ENCODE measurements at places on chromosomes 5 and 9.

DNA sequence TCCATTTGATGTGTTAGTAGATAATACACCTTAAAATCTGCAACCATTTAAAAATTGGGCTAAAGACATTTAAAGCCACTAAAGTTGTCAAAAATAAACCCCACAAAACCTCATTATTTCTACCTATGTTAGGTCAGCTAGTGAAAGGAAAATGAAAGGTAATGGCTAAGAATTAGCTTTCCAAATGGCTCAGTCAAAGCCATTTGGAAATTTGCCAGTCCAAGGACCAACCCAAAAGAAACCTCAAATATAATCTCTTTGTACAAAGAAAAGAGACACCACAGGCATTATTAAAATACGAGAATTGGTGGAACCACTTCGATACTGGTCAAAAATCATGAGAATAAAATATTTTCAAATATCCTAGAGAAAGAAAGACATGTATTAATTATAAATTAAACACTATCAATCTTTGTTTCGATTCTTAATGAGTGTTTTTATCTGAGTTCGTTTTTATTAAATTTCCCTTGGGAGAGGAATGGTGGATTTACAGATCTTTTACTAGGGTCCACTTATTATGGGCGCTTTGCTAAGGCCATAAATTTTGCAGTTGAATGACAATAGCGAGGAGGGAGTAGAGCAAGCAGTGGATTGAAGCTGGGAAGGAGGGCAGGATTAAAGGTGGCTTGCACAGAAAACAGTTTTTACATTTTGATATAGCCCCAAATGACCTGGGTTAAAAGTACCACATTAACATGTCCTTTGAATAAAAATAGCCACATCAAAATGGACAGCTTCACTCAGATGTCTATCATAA is 116.8 kb upstream of the SHB start:
- DNase-seq: no peak

- no peak for DNase-seq
Observed at GRCh38 chr9:106846857-106847256, 16.1 kb upstream of the ZNF462 start.

GRCh38 chr5:41306005-41306404 is 92.7 kb upstream of the C6 start:
- DNase-seq: no peak

DNA sequence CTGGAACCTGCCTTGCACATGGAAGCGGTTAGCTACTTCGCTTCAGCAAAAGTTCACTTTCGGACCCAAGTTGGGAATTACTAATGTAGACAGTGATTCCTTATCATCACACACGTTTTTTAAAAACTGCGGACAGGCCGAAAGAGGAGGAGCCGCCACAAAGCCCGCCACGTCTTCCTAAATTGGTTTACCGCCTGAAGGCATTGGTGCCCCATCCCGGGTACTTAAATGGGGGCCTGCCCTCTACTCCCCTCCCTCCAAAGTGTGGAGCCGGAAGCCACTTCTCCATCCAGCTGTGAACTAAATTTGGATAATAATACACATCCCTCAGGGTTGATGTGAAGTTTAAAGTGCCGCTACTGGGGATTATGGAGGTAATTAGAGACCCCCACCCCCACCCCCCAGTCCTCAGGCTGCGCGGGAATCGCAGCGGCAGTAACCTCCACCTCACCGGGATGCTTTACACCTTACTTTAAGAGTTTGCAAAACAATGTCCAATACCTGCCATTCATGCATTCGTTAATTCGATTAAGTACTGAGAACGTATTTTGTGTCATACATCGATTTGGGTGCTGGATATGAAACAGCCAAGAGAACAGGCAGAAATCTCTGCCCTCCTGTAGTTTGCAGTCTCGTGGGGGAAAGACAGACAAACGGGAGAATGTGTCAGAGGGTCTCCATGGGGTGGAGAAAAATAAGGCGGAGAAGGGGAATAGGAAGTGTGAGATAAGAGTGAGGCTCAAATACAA is 937 bp upstream of the MACROH2A1 start:
- DNase-seq: no peak

DNA sequence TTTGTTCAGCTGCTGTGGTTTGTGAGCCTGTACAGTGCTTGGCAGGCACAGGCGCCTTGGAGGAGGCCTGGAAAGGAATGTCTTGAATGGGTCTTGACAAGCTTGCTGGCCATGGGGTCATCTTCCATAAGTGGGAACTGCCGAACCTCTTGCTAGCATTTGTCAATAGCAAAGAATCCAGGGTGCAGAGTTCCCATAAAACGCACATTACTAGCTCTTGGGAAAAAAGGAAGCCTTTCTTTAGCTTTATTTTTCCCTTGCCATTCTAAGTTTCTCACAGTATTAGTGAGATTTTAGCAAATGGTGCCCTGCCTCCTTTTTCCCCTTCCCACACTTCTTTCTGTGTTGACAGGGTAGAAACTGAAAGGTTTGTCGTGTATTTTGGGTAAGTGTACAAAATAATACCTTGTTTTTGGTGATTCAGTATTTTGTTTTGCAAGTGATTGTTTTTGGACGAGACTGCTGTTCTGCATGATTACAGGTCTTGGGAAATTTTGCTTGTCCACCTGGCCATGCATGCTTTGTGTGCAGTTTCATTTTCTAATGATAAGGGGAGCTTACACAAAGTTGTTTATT is 82.0 kb downstream of the ADGRV1 start:
- no peak for DNase-seq

- no peak for DNase-seq
Observed at GRCh38 chr5:128341056-128341455, 197.0 kb downstream of the FBN2 start.

DNA sequence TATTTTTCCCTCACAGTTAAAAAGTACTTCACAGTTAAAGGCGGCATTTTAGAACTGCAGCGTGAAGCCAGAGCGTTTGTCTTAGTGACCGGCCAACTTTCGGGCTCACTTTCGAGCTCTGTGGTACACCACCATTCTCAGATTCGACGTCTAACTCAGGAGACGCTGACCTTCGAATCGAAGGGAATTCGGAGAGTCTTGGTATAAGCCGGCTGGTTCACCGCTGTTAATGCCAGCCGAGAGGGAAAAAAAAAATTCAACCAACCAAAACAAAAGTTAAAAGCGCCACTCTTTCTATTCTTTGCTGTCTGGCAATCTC is 544 bp upstream of the SNX24 start:
- DNase-seq: no peak

- DNase-seq: no peak
Observed at GRCh38 chr9:6901180-6901579, 143.4 kb downstream of the KDM4C start.

DNA sequence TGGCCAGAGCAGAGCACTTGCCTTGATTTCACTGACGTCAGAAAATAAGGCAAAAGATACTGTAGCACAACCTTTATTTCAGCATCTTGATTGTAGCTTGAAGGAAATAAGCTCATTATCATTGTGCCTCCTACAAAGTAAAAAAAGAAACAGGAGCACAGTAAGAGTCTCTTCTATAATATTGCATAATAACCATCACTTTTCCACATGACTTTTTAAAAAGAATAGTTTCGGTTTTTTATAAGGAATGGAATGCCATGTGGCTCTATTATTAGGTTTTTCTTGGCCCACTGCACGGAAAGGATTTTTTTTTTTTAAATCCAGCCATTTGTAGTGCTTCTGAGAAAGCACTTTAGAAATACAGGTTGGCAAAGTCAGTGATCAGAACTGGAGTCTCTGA is 655.3 kb downstream of the LRRC70 start:
- no peak for DNase-seq

GRCh38 chr9:129220771-129221170 is 42.7 kb upstream of the IER5L start:
- no peak for DNase-seq

DNA sequence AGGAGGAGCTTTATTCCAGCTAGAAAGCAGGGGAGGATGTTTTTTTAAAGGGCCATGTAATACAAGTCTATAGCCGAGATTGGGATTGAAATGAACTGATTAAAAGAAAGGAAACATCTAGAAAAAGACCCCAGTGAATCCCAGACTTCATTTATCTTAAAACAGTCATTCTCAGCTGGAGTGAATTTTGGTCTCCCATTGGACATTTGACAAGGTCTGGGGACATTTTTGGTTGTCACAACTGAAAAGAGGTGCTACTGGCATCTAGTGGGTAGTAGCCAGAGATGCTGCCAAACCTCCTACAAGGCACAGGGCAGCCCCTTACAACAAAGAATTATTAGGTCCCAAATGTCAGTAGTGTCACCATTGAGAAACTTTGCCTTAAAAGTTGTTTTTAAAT is 16.3 kb upstream of the SPINK4 start:
- no peak for DNase-seq

DNA sequence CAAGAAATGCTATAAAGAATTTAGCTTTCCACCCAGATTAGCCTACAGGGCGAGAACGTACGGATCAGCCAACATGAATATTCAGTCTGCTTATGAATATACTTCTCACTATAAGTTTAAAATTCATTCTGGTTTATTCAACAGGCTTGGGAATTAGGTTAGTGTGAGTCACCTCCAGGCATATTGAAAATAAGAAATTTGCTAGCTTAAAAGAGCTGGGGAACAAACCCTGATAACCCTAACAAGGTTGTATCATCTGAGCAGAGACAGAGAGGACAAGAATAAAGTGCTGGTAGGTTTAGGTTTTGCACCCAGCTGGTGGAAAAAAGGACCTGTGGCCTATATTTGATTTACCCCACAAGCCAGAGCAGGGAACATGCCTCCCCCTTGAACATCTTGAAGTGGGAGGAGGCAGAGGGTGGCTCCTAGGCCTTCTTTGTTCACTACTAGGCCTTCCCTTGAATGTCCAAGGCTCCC is 12.3 kb downstream of the FNBP1 start:
- DNase-seq: no peak

- DNase-seq: no peak
Observed at GRCh38 chr9:126752881-126753670, 51.8 kb upstream of the ZBTB43 start.

GRCh38 chr5:79845448-79846197 is 145.4 kb downstream of the MTX3 start:
- peak; percentile 80 for DNase-seq

DNA sequence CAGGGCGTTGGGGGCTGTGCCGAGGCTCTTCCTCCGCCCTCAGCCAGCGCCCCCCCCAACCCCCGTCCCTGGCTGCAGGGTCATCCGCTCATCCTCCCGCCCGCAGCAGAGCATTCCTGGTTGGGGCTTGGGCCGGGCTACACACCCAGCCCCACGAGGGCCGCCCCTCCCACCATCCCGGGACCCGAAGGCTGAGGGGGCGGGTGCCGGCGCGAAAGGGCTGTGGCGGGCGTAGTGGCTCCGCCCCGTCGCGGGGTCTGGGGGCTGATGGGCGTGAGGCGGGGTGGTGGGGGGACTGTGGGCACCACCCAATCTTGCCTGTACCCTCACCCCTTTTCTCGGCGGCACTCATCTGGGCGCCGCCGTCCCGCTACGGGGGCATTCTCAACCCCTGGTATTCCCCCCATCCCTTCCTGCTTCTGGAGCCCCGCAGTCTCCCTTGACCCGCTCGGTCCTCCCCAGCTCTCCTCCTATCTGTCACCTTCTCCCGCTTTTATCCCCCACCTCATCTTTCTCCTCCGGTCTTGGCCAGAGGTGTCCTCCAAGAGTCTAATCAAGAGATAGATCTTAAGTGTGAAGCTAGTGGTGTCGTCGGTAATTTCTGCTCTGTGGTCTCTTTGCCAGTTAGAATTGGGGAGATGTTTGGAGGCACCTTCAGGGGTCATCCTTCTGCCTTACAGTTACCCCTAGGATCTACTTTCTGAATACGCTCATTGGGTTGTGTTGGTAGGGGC is 1.6 kb downstream of the FER start:
- peak; percentile 81 for DNase-seq

DNA sequence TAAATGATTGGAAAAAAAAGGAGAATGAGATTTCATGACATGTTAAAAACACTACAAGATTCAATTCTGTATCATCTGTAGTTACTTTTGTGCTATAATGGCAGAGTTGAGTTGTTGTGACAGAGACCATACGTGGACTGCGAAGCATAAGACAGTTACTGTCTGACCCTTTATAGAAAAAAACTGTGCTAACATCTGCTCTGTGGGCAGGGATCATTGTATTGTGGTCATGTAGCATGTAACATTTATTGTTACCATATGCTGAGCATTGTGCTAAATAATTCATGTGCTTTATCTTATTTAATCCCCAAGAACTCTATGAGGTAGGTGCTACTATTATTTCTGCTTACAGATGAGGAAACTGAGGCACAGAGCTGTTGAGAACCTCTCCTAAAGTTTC is 147.3 kb upstream of the HMHB1 start:
- no peak for DNase-seq

GRCh38 chr9:20619487-20620200 is 2.7 kb downstream of the MLLT3 start:
- no peak for DNase-seq

GRCh38 chr5:1686016-1686802 is 113.4 kb downstream of the MRPL36 start:
- DNase-seq: no peak

- DNase-seq: no peak
Observed at GRCh38 chr5:160312960-160313727, 780 bp upstream of the CCNJL start.

DNA sequence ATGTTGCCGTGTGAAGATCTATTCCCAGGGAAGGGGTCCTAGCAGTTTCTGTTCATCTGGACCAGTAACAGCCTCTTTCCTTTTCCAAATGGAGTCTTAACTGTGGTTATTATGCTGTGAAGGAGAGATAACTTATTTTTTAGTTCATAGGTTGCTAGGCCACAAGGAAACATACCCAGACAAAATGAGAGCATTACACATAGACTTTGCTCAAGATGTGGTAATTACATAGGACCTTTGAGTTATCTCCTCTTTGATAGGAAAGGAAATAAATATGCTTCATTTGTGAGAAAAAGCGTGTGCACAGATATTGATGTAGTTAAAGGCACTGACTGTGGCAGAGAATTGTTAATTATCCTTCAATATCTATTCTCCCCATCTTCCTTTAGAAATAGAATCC is 52.5 kb upstream of the SNX2 start:
- DNase-seq: no peak

GRCh38 chr5:114097570-114097969 is 264.3 kb upstream of the KCNN2 start:
- DNase-seq: no peak

DNA sequence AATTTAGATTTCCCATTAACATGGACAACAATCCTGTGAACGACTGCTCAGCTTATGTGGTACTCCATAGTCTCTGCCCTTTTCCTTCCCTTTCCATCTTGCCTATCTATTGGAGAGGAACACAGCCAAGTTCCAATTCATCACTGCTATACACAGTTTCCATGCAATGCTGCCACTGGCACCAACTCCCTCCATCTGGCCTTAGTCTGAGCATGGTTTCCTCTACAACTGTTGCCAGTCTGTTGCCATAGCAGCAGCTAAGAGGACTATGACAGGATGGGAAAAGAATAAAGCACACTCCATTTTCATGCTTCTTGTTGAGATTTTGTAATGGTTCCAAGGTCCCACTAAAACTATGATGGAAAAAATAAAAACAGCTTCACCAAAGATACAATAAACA is 189.0 kb downstream of the HCN1 start:
- DNase-seq: no peak

- peak; percentile 32 for DNase-seq
Observed at GRCh38 chr5:167726642-167727041, 564.8 kb upstream of the WWC1 start.

- no peak for DNase-seq
Observed at GRCh38 chr9:89969881-89970639, 365.2 kb downstream of the GADD45G start.

- no peak for DNase-seq
Observed at GRCh38 chr9:83622433-83622938, 457 bp upstream of the IDNK start.

- DNase-seq: peak; percentile 67
Observed at GRCh38 chr9:108634204-108634603, 221.6 kb downstream of the ACTL7B start.

Measured in AG20443 (cell line).